ENCODE measurements at places on chromosomes 1 and 21.
A peak's percentile ranks its signal among the peaks of the same experiment; 100 is the strongest.

- peak; percentile 57 for DNase-seq
These were observed 19.2 kb upstream of the RLF start for GRCh38 chr1:40141878-40142535.

- DNase-seq = no peak
These were observed 38.4 kb downstream of the NOS1AP start for GRCh38 chr1:162107911-162108310.

- DNase-seq = no peak
These were observed 43.7 kb upstream of the LRRC7 start for GRCh38 chr1:69524015-69524414.

GRCh38 chr1:156565519-156565918 is 6.8 kb downstream of the IQGAP3 start:
- DNase-seq = no peak

DNA sequence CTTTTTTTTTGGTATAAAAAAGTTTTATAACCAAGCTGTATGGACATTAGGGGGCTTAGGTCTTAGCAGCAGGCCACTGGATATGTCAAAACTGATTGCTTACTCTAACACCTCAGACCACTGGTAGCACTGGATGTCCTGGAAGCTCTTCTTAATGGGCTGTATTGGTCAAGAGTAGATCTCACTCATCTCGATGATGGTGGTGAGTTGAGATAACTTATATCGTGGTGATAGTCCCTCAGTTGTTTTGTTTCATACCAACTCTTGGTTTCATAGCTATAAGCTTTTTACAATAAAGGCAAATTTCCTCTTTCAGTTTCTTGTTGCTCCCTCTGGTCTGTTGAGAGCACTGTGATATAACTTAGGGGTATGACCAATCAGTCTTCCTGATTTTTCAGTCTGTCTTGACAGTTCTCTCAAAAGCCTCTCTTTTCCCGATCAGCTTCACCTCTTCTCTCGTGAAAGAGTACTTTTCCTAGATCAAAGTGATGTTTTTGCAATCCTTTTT is 9.7 kb upstream of the AGO1 start:
- no peak for DNase-seq

- no peak for DNase-seq
These were observed 5.7 kb downstream of the AGMAT start for GRCh38 chr1:15578921-15579682.

- DNase-seq = no peak
These were observed 26.8 kb downstream of the IER5 start for GRCh38 chr1:181115368-181115684.

DNA sequence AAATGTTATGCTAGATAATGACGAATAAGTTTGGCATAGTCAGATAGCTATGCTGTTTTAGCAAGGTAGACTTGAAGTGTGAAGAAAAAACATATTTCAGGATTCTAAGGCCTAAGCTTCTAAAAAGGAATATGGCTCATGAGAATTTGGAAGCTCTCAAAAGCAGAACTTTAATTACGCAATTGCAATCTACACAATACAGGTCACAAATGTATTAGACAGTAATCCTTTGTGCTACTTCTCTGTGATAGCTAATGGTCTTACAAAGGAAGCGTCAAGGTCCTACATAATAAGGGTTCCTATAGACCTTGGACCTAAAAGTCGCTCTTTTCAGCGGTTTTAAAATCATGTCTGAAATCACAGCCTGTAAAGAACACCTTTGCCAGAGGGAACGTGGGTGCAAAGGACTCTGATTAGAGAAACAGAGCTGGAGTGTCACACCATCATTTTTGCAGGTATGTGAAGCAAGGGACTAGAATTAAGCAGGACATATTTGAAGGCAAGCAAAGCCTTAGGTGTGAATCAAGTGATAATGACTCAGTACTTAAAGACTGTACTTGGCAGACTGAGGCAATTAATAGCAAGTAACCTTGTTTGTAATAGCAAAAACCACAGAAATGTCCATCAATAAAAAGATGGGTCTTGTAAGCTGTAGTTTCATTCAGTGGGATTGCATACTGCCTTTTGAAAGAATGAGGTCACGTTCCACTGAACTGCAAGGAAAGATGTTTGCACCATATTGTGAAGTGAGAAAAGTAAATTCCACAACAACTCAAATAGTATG is 420.2 kb downstream of the KCTD3 start:
- no peak for DNase-seq

DNA sequence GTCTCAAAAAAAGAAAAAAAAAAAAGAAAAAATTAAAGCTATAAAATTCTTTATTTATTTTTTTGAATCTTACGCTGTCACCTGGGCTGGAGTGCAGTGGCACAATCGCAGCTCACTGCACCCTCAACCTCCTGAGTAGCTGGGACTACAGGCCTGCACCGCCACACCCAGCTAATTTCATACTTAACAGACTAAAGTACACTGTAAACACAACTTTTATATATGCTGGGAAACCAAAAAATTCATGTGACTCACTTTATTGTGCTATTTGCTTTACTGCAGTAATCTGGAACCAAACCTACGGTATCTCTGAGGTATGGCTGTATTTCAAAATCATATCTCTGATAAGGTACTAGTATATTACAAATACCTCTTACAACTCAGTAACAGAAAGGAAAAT is 40.3 kb downstream of the HSF2BP start:
- DNase-seq = no peak

DNA sequence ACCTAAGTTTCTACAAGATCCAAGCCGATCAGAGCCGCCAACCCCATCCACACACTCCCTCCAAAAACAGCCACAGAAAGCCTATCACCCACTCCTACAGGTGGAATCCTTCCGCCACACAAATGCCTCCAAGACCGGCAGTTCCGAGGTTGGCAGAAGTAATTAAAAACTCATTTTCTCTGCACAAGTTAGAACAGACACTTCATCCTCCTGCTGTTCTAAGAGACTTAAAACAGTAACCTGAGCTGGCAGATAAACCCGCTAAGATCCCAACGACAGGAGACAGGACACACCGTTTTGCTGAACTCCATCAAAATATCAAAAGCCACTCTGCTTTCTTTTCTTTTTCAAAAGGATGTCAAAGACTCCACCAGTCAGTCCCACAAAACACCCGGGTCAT is 2.8 kb downstream of the SSBP3 start:
- no peak for DNase-seq

GRCh38 chr1:73980324-73981040 is 217.5 kb downstream of the LRRIQ3 start:
- DNase-seq = no peak

DNA sequence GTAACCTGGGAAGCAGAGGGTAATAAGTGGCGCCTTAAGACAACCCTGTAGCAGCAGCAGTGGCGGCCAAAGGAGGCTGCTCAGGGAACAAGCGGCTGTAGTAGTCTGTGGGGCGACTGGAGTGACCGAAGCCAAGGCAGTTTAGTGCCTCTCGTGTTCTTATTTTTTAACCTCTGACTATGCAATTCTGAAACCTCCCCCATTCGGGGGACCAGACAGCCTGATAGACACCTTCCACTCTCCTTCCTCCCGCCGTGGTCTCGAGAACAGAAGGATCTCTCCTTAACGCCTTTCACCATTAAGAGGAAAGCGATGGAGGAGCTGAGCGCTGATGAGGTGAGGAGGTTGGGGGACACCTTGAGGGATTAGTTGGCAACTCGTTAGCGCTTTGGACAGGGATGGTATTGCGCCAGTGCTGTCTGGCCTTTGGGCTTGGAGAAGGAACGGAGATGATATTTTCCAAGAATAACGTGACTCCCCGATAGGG is 644 bp downstream of the UBE4B start:
- DNase-seq = no peak

GRCh38 chr1:4022715-4023114 is 122.6 kb upstream of the C1orf174 start:
- no peak for DNase-seq

DNA sequence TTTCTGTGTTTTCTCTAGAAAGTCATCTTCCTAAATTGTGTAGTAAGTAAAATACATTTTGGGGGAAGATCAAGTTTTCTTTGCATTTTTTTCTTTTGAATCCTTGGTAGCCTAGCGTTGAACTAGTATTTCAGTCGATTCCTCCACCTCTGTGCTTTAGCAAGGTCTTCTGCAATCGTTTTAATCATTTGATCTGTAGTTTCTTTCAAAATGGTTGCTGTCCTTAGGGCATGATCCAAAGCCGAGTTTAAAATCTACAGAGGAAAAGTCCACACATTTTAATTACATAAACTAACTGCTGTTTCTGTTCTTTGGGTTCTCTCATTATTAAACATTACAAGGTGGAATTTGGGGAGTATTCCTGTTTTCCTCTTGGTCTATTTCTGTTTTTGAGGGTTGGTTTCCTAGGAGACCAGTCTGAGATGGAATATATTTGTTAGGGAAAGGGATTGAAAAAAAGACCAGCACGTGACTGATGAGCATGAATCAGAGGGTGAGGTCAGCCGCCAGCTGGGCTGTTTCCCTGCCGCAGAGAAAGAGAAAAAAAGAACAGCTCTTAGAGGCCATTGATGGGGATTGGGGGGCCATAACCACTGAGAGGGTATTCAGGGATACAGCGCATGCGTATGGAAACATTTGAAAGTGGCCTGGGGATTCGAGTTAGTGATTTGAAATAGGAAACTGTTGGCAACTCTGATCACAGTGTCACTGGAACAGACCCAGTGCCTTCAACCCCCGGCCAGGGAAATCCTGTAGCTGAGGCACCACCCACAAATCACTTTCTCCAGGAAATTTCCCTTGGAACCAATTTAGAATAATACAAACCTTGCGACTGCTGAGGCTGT is 40.6 kb downstream of the AKNAD1 start:
- DNase-seq = peak; percentile 46

GRCh38 chr1:243959998-243960397 is 91.1 kb upstream of the ZBTB18 start:
- no peak for DNase-seq

DNA sequence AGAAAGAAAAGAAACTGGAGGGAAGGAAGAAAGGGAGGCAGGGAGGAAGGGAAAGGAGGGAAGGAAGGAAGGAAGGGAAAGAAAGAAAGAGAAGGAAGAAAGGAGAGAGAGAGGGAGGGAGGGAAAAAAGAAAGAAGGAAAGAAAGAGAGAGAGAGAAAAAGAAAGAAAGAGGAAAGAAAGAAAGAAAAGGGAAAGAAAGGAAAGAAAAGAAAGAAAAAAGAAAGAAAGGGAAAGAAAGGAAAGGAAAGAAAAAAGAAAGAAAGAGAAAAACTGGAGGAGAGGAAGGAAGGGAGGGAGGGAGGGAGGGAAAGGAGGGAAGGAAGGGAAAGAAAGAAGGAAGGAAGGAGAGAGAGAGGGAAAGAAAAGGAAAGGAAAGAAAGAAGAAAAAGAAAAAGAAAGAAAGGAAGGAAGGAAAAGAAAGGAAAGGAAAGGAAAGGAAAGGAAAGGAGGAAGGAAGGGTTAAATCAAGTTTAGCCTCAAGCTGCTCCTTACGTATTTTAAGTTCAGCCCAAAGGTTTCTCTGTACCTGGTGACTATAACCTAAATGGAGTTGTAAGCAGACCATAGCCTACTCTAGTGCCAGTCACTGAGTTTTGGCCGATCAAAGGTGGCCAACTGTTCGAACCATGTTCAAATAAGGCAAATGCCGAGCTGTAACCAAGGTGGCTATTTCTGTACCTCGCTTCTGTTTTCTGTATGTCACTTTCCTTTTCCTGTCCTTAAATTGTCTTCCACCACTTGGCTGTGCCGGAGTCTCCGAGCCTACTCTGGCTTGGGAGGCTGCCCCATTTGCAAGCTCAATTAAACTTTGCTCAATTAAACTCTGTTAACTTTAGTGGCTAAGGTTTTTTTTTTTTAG is 37.8 kb upstream of the TMPRSS2 start:
- DNase-seq = no peak

DNA sequence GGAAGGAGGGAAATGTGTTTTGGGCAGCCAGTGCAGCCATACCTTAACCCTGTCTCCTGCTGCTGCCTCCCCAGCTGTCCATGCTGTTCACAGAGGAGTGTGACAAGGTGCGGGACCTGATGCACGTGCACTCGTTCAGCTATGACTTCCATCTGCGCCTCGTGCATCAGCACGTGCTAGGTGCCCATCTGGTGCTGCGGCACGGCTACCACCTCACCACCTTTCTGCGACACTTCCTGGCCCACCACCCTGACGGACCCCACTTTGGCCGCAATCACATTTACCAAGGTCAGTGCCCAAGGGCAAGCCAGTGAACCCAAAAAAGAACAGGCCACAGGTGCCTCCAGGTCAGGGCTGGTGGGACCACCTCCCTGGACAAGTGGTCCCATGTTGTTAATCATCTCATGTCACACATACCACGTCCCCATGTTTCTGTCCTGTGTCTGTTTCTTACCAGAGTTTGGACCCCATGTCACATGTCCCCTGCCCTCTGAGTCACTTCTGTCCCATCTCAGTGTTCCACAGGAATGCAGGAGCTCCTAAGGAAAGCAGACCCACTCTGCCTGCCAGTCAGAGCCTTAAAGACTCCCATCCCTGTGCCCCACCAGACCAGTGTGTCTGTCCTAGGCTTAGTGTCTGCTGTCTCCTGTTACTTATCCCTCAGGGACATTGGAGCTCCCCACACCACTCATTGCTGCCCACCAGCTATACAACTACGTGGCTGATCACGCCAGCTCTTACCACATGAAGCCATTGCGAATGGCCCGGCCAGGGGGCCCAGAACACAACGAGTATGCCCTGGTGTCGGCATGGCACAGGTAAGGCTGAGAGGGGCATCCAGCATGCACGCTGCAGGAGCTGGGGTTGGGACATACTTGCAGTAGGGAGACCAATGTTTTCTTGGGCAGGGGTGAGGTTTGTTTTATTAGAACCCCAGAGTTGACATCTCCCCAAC is 6.6 kb downstream of the HYI start:
- DNase-seq = no peak

GRCh38 chr1:2112280-2112701 is 62.1 kb downstream of the PRKCZ start:
- no peak for DNase-seq

GRCh38 chr1:40038697-40039096 is 1.8 kb upstream of the CAP1 start:
- no peak for DNase-seq

DNA sequence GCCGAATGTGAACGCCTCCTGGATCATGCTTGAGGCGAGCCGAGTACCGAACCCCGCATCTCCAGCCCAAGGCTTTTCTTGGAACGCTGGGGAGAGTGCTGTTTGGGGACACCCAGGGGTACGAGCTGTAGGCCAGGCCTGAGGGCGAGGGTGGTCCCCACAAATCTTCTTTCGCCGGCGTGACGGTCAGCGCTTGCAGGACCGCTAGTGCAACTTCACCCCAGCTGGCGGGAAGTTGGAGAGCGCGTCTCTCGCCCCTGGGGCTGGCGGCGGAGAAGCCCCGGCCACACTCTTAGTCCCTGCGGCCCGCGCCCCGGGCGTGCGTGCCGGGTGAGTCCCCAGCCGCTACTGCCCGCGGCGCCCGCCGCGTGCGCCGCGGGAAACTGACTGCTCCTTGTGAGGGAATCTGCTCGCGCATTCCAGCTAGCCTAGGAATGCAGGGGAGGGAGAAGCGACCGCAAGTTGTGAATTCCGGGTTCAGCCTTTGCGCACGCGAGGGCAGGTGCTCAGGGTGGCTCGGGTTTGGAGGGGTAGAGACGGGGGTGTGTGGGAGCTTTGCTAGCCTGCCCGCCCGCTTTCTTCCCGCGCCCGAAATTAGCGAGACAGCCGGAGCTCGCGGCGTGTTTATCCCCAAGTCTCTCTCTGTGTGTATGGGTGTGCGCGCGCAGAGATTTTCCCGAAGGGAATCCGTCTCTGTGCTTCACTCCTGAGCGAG is 884 bp downstream of the LHX4 start:
- no peak for DNase-seq

GRCh38 chr1:154446292-154446691 is 41.1 kb downstream of the IL6R start:
- peak; percentile 75 for DNase-seq

GRCh38 chr1:62238507-62238906 is 43.9 kb downstream of the L1TD1 start:
- no peak for DNase-seq
